ENCODE measurements at places on chromosomes 6 and 20.

GRCh38 chr6:30129265-30130178 lies 6.4 kb upstream of the TRIM40 start:
- DNase-seq, result no peak

GRCh38 chr6:51533962-51534361 lies 553.5 kb downstream of the PKHD1 start:
- no peak for DNase-seq

DNA sequence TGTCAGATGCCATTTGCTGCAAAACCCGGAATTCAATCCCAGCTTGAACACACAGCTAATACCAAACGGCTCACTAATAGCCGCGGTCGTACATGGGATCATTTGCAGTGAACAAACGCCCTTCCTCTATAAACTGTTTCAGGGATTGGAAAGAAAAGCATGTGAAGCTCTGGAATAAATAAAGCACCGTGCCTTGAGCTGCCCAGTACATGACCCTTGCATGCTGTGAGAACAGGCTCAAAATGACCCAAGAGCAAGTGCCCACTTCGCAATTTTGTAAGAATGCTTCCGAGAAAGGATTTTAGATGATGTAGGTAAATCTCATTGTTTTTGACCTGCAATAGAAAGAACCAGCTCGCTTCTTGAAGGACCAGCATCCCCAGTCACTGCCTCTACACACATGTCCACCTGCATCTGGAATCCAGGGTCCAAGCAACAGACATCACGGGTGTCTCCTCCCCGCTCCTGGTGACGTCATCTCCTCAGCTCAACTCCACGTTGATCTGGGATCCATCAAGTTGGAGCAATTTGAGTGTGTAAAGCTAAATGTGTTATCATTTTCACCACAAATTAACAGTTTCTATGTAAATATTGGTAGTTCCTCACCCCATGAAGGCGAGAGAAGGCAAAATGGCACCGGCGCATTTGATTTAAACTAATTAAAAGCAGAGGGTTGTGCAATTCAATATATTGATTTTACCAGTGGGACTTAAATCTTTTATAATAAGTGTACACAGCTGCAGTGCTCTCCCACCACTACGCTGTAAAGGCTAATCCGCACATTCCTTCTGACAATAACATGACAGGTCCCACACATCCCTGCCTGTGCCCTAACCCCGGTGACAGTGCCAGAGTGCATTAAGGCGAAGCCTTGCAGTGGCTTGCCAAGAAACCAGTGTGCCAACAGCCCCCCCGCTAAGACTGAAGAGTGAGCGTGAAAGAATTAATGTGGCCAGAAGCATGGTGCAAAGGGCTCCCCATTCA lies 6.2 kb downstream of the BMP7 start:
- no peak for DNase-seq

DNA sequence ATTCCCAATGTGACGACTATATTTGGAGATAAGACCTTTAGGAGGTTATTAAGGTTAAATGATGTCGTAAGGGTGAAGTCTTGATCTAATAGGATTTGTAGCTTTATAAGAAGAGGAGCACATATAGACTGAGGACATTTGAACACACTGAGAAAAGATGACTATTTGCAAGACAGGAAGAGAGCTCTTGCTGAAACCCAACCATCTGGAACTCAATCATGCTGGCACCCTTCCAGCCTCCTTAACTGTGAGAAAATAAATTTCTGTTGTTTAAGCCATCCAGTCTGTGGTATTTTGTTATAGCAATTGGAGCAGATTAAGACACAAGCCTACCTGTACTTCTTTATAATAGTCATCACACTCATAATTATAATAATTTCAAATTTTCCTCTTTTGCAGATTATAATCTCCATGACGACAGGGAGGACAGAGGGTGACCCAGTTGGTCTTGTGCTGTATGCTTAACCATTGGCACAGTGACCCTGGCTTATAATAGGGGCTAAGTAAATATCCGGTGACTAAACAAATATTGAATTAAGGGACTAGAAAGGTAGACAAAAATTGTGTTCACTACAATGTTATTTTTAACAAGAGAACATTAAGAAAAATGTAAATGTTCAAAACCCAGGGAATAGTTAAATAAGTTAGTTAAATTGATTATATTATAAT lies 206.4 kb upstream of the HDDC2 start:
- DNase-seq, result no peak

DNA sequence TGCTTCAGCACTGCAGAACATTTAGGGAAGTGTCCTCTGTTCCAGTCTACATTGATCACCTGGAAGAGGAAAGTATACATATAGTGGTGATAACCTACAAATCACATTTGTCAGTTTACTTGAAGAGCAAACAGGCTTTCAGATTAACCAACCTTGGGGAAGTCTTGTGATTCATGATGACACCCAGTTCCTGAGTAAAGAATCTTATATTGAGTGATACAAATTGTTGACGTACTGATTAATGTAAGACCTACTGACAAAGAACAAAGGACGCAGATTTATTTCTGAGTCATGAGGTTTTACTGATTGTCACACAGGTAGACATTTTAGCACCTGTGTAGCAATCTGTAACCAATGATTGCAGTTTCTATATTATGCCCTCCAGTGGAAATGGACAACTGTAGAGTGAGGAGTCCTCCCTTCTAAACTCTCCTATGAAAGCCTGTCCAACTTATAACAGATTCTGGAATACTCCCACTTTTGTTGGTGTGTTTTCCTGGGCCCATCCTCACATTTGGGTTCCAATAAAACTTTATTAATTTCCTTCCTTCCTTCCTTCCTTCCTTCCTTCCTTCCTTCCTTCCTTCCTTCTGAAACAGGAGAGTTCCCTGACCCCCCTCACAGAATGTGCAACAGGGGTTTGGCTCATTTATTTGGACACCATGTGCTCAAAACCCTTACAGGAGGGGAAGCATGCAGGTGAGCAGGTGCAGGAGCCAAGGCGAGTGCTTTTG lies 113.5 kb downstream of the SLC35B3 start:
- no peak for DNase-seq

- no peak for DNase-seq
Measured at GRCh38 chr6:81752921-81753710, 635 bp upstream of the TENT5A start.

DNA sequence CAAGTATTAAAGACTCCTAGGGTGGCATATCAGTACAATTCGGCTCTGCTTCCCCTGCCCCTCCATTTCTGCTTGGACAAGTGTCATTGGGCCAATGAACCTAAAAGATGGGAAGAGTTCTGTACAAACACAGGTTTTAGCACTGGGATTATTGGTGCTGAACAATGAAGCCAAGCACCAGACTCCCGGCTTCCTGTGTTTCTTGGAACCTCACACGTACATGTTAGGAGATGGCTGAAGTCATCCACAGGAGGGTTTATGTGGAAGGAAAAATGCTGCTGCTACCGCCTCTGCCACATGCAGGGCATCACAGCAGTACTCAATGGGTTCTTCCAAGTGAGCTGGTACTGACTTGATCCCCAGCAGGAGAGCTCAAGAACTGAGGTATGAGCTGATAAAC lies 49.7 kb downstream of the TNFRSF21 start:
- no peak for DNase-seq

DNA sequence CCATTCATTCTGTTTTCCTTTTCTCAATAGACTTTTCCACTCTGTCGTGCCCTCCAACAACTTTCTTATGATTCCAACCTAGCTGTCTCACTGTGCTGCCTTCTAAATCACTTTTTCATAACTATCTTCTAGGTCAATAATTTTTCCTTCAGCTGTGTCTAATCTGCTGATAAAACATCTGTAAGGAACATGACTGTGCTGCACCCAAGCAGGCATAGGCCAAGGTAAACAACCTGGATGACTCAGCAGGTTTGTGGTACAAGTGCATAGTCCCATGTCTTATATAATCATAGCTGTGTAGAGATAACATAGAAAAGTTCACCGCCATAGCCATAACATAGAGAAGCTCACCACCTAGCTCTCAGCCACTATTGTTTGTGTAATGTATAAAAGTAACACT lies 332.3 kb downstream of the PLCB1 start:
- no peak for DNase-seq

- no peak for DNase-seq
Measured at GRCh38 chr6:47157063-47157462, 114.9 kb upstream of the ADGRF1 start.

- DNase-seq, result no peak
Measured at GRCh38 chr20:60882836-60883235, 369.2 kb upstream of the CDH4 start.

DNA sequence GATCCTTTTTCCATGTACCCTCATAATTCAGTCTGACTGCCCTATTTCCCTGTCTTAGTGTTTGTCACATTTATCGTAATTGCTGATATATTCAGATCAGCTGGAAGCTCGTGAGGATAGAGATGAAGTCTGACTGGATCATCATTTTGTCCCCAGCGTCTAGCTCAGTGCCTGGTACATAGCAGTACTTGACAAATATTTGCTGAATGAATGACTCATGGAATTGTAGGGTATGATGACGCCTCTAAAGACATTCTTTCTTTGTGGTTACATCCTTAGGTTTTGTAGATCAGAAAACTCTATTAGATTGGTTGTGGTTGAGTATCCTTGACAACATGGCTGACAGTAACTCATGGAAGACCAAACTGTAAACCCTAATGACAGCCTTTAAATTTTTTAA lies 68.9 kb downstream of the MTHFD1L start:
- no peak for DNase-seq

DNA sequence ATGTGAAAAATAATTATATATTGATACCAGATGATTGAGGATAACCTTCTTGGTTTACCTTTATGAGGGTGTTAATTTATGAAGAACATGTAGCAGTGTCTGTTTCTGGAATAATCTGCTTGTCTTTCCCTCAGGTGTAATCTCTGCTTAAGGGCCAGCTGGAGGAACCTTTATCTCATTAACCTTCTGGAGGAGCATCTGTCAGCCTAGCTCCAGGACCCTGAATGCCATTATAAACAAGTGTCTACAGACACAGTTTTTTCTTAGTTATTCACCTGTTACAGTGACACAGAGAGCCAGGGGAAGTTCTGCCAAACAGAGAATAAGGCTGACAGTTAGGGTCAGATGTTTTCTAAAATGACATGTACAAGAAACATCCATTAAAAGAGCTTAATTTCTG lies at the start of gene IMPG1:
Gene IMPG1, minus strand, starts transcription at position 101 of the 400 bp plus-strand sequence. CDS start 174 bp downstream, outside the sequence.
- no peak for DNase-seq

- DNase-seq, result no peak
Measured at GRCh38 chr20:23436681-23437080, 2.8 kb upstream of the CSTL1 start.

- DNase-seq, result no peak
Measured at GRCh38 chr20:2653556-2654383, 1.3 kb downstream of the NOP56 start.

GRCh38 chr6:37134396-37135191 lies 35.4 kb upstream of the PIM1 start:
- DNase-seq, result no peak

- DNase-seq, result no peak
Measured at GRCh38 chr6:149763866-149764265, 14.3 kb downstream of the PCMT1 start.

DNA sequence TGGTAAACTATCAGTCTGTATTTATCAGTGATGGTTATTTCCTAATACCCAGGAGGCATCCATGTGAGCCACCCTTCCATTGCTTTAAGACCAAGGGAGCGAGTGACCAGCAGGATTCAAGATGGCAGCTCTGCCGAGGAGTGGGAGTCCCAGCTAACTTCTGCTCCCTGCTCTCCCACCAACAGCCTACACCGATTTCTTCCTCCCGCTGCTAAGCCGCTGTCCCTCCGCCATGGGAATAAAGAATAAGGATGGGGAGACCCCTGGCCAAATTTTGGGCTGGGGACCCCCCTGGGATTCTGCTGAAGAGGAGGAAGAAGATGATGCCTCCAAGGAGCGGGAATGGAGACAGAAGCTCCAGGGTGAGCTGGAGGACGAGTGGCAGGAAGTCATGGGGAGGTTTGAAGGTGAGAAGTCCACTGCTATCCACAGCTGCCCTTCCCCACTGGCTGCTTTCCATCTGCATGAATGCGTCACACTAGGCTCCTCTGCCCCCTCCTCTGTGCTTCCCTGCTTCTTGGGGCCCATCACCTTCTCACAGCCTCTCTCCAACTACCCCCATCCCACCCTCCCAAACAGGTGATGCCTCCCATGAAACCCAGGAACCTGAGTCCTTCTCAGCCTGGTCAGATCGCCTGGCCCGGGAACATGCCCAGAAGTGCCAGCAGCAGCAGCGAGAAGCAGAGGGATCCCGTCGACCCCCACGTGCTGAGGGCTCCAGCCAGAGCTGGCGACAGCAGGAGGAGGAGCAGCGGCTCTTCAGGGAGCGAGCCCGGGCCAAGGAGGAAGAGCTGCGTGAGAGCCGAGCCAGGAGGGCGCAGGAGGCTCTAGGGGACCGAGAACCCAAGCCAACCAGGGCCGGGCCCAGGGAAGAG lies 10.3 kb downstream of the NFKBIL1 start:
- DNase-seq, result no peak

DNA sequence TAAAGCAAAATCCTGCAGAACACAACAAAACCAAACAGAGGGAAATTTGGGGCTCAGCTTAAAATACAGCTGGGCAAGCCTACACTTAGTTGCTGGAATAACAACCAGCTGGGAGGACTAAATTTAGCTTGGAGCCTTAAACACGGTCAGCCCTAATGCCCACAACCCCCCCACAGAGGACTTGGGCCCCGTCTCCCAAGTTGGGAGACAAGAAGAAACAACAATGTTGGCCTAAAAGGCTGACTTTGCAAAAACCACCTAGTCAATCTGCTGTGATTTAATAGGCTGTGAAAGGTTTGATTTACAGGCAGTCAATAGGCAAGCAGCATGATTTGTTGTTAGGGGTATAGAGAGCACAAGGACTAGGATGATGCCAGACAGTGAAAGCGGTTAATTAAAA lies 40.3 kb upstream of the ARMC2 start:
- no peak for DNase-seq

- DNase-seq, result no peak
Measured at GRCh38 chr6:14147891-14148290, 30.3 kb downstream of the CD83 start.

DNA sequence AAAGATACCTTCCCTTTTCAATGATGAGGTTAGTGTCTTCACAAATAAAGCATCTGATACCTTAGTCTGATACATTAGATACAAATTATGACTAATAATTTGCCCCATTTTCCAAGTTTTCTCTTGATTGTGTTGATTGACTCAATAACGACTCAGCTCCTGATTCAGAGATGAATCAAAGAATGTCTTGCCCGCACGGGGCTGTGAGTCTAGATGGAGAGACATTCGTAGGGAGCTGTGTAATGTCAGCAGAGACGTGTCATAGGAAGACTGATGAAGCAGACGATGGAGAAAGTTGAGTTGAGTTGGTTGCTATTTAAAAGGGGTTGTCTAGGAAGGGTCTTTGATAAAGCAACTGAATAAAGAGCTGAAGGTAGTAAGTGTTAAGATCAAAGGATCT lies 78.2 kb downstream of the TSHZ2 start:
- DNase-seq, result no peak

Data from NCI-H2081 treated with DMSO at 0.1 percent for 48 hours (cell line).